HepG2 (cell line): ENCODE measurements at places on chromosomes 13 and 19. TPM values are rescaled to one million over a fixed set of nuclear protein-coding genes. Genes with fewer than 3 reads are reported as not detected.
A peak's percentile ranks its signal among the peaks of the same experiment; 100 is the strongest.

- DNase-seq, result no peak
Observed at GRCh38 chr13:113647351-113648215, 10.4 kb downstream of the ATP4B start.

- no peak for DNase-seq
Observed at GRCh38 chr19:53102756-53103233, 427 bp downstream of the ZNF160 start.

DNA sequence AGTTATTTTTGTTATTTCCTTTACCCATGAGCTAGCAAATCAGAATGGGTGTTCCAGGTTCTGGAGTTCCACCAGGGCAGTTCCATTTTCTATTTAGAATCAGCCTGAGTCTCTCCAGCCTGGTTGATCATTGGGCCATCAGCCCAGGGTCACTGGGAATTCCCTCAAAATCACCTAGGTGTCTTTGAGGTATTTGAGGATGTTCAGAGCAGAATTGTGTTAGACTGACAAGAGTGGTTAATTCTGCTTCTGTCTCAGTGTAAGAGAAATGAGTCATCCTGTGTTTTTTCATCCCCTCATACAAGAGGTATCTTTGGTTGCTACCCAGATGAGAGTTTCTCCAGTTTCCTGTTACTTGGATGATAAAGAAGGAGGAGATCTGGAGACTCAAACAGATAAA lies 11.7 kb downstream of the ZNF66 start:
- DNase-seq, result no peak

GRCh38 chr13:32408296-32409000 lies 19.5 kb downstream of the N4BP2L1 start:
- DNase-seq, result no peak

DNA sequence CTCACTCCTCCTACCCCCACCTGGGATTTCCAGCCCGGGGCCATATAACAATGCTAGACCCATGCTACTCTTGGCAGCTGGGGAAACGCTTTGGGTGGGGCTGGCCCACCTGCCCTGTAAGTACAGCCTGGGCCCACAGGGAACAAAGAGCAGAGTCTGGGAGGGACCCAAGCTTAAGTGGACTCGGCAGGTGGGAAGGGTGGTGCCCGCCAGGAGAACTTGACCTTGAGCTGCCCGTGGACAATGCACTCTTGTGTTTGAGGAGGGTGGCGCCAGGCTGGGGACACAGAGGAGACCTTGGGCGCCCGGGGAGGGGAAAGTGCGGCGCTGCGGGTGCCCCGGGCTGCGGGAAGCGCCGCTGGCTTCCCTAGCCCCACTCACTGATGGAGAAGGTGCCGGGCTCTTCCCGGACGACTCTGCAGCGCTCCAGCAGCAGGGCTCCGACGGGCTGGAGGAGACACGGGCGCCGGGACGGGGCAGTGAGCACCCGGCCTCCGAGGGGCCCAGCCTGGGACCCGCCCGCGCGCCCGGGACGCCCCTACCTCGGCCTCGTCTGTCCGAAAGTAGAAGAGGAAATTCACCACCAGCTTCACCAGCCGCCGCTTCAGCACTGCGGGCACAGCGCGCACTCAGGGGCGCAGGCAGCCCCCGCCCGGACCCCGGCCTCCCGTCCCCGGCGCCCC lies 607 bp downstream of the PLEKHJ1 start:
- peak; percentile 85 for DNase-seq

Gene APOC1
- 417 and 600 TPM in 2 replicates for total RNA-seq
